ENCODE measurements at places on chromosomes 5 and 9.

- DNase-seq = no peak
Observed at GRCh38 chr5:113271015-113271414, 163.8 kb downstream of the TSSK1B start.

DNA sequence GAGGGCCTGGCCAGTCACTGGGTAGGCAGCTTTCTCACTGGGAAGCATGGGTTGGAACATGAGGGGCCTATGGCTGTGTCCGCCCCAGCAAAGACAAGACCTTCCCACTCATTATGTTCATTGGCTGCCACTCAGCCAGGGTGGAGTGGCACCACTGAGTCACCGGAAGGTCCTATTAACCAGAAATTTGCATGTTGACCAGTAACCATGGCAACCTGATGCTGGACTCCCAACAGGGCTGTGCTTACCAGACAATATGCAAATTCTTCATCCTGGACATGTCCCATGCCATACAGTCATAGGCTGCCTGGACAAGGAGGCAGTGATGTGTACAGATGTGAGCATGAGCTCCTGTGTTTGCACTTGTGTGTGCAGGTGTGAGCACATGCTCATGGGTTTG, 66.7 kb downstream of the PSD2 start:
- DNase-seq = no peak

DNA sequence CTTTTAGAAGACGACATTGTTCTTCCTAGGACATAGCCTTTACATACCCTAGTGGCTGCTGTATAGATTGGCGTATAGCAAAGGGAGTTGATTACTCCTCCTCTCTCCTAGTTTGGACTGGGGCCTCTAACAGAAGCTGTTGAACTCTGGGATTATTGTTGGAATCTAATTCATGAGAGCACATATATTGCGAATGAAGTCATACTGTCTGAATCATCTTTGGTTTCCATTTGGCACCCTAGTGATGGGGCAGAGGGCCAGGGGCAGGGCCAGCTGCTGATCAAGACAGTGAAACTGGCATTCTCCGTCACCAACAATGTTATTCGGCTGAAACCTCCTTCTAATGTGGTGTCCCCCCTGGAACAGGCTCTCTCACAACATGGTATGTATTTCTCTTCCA, 40.3 kb downstream of the NUP188 start:
- DNase-seq = no peak

GRCh38 chr9:78238046-78239038, 2.5 kb downstream of the CEP78 start:
- no peak for DNase-seq

- no peak for DNase-seq
Observed at GRCh38 chr5:139651853-139652787, 4.0 kb downstream of the CXXC5 start.

GRCh38 chr9:96062854-96063253, 187.4 kb downstream of the ERCC6L2 start:
- DNase-seq = no peak

DNA sequence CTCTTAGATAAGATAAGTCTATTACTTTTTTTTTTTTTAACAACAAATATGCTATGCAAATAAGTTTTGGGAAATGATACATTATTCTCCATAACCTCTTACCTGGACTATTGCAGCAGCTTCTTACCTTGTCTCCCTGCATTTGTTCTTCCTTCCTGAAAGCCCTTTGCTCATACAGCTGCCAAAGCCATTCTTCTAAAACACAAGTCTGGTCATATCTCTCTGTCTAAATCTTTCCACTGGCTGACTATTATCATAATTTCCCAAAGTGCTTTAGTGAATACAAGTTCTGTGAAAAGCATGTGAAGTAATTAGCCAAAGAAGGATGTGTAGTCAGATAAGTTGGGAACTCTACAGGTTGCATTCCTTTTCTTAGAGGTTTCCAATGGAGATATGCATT, 115.4 kb upstream of the CNTLN start:
- no peak for DNase-seq
